ENCODE measurements at places on chromosomes 5 and 9.

DNA sequence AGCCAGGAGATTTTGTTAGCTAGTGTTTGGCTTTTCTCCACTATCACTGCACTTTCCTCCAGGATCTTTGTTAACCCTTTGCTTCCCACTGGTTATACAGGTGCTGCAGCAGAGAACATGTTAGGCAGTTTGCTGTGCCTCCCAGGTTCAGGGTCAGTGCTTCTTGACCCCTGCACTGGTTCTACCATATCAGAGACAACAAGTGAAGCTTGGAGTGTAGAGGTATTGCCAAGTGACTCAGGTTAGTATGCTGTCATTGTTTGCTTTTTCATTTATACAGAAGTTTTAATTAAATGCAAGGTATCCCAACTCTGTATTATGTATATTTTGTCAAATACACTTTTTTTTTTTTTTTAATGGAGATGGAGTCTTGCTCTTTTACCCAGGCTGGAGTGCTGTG, 68.4 kb downstream of the GAPVD1 start:
- DNase-seq: no peak

DNA sequence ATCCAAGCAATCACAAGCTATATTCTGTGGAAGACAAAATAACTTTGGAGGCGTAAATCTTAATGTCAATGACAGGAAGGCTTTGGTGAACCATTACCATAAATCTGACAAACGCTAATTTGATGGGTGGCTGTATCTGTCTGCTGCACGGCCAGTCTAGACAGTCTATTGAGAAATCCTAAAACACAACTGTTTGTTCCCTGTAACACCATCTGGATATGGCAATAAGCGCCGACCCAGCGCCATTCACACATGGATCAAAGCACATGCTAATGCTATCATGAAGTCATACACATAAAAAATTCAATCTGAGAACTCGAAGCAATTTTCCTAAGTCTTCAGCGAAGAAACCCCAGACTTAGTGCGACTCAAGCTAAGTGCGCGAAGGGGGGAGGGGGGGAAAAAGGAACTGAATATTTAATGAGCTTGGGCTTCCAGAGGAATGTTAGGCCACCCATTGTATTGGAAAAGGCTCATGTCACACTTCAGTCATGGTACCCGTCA, 95.1 kb downstream of the ARL15 start:
- no peak for DNase-seq

DNA sequence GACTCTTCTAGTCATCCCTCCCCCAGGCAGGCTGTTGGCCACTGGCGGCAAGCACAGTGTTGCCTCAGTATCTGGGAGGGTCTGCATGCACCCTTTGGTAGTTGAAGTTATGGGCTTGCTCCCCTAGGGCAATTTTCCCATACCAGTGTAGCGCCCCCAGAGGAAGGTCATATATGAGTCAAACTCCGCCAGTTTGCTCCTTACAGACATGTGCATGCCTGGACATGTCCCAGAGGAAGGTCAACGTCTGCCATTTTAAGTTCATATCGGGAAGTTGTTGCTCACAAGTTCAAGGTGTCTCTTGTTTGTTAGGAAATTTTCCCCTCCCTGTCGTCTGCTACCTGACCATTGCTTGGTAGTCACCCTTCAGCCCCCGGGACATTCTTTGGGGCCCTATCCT, 51.3 kb upstream of the MROH2B start:
- DNase-seq: no peak

DNA sequence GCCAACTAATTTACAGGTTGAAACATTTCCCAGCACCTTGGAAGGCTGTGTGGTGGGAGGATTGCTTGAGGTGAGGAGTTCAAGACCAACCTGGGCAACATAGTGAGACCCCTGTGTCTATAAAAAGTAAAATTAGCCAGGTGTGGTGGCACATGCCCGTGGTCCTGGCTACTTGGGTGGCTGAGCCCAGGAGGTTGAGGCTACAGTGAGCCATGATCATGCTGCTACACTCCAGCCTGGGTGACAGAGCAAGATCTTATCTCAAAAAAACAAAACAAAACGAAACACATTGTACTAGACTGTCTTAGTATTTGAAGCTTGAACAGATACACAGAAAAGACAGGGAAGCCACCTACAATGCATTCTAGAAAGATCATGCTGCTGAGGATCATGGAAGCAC, 2.8 kb upstream of the HSDL2 start:
- no peak for DNase-seq

GRCh38 chr9:111922324-111923013, 25.9 kb downstream of the UGCG start:
- no peak for DNase-seq

DNA sequence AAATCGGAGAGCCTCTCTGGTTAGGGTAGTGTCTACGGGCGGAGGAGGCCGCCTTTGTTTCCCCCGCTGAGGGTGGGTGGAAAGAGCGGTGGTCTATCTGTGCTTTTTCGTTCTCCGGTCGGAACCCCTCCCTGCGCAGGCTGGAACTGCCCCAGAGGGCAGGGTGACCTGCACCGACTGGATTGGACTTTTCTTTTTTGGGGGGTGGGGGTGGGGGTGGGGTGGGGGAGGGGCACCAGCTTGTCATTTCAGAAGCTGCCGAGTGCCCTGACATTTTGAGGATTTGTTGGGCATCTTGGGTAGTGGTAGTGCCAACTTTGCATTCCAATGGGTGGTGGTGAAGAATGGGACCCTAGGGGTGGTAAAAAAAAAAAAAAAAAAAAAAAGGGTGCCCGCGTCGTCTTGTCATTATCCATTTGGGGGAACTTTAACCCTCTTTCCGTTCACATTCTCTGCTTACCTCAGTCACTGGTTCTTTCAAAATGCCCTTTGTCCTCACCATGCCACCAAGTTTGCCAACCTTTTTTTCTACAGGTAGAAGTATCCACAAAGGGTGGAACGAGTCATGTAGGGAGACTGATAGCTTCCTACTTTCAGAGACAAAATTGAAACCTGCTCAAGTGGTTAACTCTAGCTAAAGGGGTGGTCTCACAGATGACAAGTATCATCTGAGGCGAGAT, 1.3 kb downstream of the UBE2R2 start:
- peak; percentile 3 for DNase-seq

- DNase-seq: no peak
Observed at GRCh38 chr9:132426639-132427414, 16.8 kb downstream of the CFAP77 start.

- no peak for DNase-seq
Observed at GRCh38 chr9:73143711-73144328, 7.8 kb upstream of the ANXA1 start.

GRCh38 chr9:34249274-34249673, 70.4 kb downstream of the UBAP1 start:
- no peak for DNase-seq

GRCh38 chr5:150503977-150504620, 3.8 kb upstream of the NDST1 start:
- no peak for DNase-seq

DNA sequence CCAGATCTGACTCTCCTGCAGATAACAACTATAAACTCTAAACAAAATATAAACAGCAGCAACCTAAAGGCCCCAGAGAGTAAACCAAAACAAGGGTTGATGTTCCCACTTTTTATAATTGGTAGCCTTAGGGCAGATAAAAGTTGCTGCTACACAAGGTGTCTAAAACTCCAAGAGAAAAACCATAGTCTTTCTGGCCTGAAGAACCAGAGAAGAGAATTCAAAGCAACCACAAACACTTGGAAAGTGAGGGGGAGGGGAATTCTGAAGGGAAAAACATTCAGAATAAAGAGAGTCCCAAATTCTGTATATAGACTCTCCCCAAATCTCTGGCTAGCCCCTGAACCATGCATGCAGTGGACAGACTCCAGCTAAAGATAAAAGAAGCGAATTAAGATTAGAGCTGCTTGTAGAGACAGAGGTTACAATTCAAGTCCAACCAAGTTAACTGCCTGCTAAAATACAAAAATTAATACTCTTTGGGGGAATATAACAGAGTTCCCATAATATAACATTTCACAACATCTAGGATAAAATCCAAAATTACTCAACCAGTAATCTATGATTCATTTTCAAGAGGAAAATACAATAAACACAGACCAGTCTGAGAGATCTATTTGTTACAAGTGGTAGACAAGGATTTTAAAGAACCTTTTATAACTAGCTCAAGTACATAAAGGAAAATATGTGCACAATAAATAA, 37.5 kb upstream of the RGMB start:
- DNase-seq: no peak

DNA sequence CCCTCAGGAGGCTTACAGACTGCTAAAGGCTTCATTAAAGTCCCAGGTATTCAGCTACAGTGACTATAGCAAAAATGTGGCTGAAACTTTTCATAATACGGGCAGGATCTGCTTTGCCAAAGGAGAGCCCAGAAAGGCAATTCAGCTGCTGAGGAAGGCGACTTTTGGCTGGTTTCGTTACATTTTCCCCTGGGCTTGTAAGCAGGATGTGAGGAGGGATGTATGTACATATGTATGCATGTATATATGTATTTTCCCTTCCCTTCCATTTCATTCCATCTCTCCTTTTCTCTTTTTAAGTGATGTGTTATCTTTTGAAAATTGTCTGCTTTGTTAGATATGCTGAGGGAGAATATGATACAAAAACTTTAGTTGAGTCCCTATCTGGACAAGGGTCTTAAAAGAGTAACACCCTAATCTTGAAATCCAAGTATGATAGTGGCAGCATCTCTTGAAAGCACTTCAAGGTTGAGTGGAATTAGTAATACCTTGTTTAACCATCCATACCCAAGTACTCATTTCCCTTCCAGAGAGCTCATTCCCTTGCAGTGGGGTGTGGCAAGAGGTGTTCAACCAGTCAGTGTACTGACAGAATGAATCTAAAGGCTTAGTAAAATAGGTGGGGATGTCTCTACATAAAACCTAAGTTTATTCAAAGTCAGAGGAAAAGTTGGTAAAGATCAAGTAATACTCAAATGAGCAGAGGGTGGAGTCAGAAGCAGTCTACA, 28.7 kb downstream of the RAD1 start:
- no peak for DNase-seq

DNA sequence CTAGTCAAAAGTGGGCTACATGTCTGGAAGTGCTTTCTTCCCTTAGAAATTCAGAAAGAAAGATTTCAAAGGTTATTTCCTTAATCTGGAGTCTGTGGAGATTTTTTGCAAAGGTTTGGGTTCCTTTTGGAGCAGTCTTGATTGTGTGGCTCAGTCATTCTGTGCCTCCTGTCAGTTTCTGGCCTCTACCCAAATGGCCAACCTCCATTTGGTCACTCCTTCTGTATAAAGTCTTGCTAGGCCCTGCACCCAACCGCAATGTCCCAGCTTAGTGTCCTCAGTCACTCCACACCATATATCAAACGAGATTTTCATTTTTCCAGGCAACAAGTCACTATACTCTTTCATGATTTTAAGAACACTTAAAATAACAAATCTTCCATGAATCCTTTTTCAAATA, 199.6 kb downstream of the NTRK2 start:
- no peak for DNase-seq

GRCh38 chr5:172007175-172008110, 1.0 kb upstream of the FBXW11 start:
- peak; percentile 35 for DNase-seq

GRCh38 chr5:54703133-54703532, 185.6 kb downstream of the SNX18 start:
- peak; percentile 64 for DNase-seq

- DNase-seq: no peak
Observed at GRCh38 chr5:59988396-59988795, 94.9 kb upstream of the PDE4D start.

- DNase-seq: no peak
Observed at GRCh38 chr5:173801006-173801405, 87.1 kb upstream of the CPEB4 start.

- DNase-seq: no peak
Observed at GRCh38 chr9:8428389-8428788, 628.8 kb upstream of the DMAC1 start.

DNA sequence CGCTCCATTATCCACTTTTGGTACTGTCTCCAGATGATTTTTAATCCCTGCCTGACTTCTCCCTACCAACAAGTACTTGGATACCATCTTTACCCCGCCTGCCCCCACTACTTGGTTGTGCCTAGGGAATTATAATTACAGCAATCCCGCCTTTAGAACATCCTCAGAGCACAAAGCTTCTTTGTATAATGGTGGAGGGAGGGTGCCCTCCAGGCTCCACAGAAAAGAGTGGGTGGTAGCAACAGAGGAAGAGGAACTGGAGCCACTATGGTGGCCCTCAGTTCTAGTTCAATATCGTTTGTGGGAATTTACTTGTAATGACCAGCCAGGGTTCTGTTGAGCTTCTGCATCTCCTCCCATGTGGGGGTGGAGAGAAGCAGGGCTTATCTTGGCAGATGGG, 79.0 kb upstream of the RNF38 start:
- DNase-seq: no peak

- DNase-seq: no peak
Observed at GRCh38 chr5:101534491-101535110, 631.5 kb upstream of the ST8SIA4 start.

All from SJSA1 (cell line).